ENCODE measurements at places on chromosomes 1 and 21.

DNA sequence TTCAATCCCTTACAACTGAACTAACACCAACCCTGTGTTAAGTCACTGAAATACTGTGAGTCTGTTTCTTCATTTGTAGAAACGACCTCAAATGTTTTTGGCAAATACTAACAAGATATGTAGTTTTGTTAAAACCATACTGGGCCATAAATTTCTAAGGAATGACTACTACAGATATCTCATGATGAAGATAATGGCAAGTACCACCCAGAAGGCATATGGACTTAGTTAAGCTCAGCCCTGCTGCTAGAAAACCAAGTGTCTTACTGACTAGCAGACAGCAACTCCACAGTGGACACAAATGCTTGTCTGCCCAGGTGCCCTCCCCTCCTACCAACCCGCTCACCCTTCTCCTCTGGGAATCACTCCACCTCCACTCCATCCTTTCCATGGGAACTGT lies 44.5 kb upstream of the BMP8B start:
- no peak for DNase-seq

GRCh38 chr21:36507397-36508018 lies 27.6 kb upstream of the CLDN14 start:
- no peak for DNase-seq

DNA sequence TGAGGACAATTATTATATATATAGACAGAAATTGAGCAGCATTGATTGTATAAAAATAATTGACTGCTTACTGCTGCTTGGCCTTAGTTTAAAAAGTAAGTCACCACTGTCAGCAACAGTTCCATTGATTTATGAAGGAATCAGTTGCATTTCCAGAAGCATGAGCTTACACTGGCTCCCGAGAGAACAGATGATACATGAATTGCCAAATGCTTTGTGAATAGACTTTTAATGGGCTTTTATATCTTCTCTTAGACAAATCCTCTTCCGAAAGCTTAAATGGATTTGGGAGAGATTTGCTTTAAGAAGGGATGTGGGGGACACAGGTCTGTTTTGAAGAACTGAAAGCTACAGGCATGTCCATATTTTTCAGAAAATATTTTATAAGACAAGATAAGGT lies 7.5 kb downstream of the FHAD1 start:
- no peak for DNase-seq

DNA sequence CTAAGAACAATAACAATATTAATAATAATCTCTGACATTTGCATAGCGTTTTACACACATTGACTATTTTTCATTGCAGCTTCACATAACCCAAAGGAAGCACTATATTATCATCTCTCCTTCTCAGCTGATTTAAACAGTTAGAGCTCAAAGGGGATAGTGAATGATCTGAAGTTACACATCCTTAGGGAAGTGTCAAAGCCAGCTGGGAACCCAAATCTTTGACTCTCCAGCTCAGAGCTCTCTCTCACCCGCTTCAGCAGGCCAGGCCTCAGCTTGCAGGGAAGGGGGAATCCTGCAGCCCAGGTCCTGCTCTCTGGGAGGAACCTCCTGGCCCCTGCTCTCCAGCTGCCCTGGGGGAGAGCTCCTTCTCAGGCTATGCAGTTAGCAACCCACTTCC lies 26.3 kb downstream of the PLEKHA6 start:
- no peak for DNase-seq

GRCh38 chr1:184110272-184111204 lies 59.0 kb downstream of the TSEN15 start:
- DNase-seq: no peak

DNA sequence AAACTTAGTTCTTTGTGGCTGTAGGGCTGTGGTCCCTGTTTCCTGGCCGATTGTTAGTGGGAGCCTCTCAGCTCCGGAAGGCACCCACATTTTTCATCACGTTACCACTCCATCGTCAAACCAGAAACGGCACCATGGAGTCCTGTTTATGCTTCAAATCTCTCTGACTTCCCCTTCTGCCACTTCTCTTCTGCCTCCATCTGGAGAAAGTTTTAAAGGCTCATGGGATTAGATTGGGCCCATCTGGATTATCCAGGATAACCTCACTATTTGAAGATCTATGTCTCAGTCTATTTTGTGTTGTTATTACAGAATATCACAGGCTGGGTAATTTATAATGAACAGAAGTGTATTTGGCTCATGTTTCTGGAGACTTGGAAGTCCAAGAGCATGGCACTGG lies 19.3 kb upstream of the IL22RA1 start:
- no peak for DNase-seq

Data from urinary bladder (tissue), 4 donors.